ENCODE measurements at places on chromosomes 2 and 18. TPM values are rescaled to one million over a fixed set of nuclear protein-coding genes. Genes with fewer than 3 reads are reported as not detected.
A peak's percentile ranks its signal among the peaks of the same experiment; 100 is the strongest.

TMEM131 gene
- total RNA-seq: 20.0 TPM

GRCh38 chr2:175432021-175432420 is 250.5 kb upstream of the ATP5MC3 start:
- peak; percentile 81 for ATAC-seq

GRCh38 chr18:8703092-8703709 is 2.2 kb upstream of the MTCL1 start:
- ATAC-seq: no peak

GRCh38 chr2:45771261-45771660 is 119.8 kb downstream of the PRKCE start:
- ATAC-seq: peak; percentile 99

GRCh38 chr2:9236045-9236344 is 29.4 kb downstream of the ASAP2 start:
- ATAC-seq: no peak

SERPINB12 gene
- not detected for total RNA-seq

PAX3 gene
- total RNA-seq: 0.76 TPM

DNA sequence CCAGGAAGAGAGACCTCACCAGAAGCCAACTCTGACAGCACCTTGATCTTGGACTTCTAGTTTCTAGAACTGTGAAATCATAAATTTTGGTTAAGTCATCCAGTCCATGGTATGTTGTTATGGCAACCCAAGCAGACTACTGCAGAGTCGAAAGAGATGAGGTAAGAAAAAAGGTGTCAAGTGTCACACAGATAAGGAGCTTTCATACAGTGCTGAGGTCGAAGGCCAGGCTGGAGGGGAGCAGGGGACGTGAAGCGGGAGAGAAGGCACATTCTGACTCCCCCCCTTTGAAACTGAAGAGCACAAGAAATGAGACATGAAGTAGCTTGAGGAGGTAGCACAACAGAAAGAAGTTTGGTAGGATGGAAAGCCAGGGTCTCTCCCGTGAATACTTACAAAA is 110.4 kb downstream of the ALK start:
- ATAC-seq: peak; percentile 57

- no peak for ATAC-seq
These were observed 34.8 kb upstream of the SP5 start for GRCh38 chr2:170680172-170680941.

DNA sequence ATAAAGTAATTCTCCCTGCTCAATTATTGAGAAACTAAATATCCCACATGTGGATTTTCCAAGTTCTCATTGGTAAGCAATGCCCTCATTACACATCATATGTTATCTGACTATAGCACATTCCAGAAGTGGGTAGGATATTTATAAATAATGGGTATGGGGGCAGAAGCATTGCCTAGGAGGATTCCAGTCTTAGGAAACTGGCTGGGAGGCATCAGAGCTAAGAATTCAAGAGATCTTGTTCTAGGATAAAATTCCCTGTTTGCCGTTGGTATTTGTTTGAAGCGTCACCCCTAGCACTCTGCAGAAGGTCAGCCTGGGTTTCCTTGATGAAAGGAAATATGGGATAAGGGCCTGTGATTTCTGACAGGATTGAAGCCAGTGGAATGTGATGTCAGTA is 20.1 kb downstream of the SIX2 start:
- ATAC-seq: no peak

MDH1B gene
- 3.9 TPM for total RNA-seq

HOXD13 gene
- 0.44 TPM for total RNA-seq

DNA sequence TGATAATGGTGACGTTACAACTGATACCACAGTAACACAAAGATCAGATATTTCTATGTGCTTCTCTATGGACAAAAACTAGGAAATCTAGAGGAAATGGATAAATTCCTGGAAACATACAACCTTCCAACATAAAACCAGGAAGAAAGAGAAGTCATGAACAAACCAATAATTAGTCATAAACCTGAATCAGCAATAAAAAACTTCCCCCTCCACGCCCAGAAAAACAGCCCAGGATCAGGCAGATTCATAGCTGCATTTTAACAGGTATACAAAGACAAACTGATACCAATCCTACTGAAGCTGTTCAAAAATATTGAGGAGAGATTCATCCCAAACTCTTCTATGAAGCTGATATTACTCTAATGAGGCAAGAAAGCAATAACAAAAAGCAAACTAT is 1535.2 kb upstream of the LRRTM1 start:
- ATAC-seq: no peak

MALT1 gene
- 8.9 TPM for total RNA-seq

- ATAC-seq: peak; percentile 97
These were observed 28.2 kb downstream of the SDC1 start for GRCh38 chr2:20196657-20197161.

- ATAC-seq: no peak
These were observed 5.8 kb upstream of the ODC1 start for GRCh38 chr2:10453905-10454298.

GRCh38 chr2:209593930-209594329 is 170.1 kb downstream of the MAP2 start:
- ATAC-seq: no peak

DNA sequence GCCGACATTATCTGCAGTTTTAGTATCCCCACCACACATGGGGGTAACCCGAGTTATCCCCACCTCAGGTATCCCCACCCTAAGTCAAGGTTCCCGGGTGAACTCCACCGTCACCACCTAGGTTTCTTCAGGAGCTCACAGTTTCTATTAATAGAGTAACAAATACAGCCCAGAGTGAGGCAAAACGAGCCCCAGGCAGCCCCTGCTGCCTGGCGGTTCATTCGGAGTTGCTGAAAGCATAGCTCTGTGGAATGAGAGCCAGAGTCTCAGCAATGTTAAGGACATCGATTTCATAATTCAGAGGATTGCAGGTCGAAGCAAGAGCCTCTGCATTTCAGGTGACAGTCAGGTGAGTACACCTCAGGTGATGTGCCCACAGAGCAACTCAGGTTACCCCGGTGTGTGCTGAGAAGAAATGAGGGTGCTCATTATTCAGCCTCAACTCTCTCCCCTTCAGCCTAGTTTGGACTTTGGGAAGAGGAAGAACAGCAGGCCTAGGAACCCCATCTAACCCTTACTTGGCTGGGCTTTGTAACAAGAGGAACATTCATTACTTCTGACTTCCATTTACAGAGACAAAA is 10.7 kb downstream of the SATB2 start:
- ATAC-seq: no peak

DNA sequence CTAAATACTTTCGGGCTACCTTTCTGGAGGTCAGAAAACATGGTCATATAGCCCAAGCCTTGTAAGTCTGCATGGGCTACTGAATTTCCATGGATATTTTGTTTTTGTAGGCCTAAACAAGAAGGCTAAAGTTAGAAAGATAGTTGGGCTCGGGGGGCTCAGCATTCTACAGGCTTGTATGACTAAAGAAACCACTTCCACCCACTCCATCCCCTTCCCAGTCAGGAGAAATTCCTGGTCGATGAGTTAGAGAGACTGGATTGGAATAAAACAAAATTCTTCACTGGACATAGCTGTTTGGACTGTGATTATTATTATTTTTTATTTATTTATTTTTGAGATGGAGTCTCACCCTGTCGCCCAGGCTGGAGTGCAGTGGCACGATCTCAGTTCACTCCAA is 539.4 kb upstream of the TNP1 start:
- no peak for ATAC-seq

DNA sequence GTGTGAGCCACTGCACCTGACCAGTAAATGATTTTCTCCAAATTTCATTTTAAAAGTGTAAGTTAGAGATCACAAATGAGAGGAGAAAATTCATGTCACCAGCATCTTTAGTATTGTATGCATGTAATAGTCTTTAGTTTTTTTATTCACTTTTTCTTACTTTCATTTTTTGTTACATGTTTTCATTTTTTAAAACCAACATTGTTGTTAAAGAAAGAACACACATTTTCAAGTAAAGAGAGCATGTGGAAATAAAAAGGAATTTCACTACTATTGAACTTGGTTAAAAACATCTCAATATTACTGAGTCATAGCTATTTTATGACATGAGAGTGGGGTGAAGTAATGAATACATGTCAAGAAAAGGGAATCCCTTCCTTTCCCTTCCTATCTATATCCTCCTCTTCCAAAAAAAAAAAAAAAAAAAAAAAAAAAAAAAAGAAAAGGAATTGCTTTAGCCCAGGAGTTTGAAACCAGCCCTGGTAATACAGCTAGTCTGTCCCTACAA is 29.1 kb upstream of the PMAIP1 start:
- no peak for ATAC-seq

DNA sequence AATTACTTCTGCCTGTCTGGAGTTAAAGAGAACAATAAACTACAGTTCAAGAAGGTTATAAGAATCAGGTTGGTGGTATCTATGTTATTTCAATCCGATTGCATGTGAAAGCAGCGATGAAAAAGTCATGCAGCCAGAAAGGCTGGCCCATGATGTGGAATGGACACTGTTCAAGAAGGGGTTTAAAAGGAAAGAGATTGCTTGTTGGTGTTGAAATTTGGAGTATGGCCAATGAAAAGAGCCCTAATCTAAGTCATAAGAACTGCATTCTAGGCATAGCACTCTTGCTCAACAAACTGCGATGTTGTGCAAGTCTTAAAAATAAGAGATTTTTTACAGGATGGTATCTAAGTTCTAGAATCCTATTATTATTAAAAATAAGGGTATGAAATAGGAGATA is 61.3 kb downstream of the EFEMP1 start:
- ATAC-seq: peak; percentile 81

DNA sequence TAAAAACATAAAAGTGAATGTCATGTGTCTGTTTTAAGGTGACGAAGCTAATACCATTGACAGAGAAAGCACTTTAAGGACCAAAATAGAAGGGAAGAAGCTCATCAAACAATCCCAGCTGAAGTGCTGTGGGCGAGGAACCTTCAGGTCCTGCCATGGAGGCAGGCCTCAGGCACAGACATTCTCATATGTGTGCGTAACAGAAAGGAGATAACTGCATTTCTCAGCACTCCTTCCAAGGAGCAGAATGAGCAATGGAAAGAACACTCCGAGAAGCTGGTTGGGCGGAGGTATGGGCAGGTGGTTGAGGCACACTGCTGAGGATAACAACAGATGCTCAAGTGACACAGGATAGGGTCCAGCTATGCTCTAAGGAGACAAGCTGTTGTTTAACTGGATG is 42.4 kb downstream of the PKDCC start:
- no peak for ATAC-seq

DNA sequence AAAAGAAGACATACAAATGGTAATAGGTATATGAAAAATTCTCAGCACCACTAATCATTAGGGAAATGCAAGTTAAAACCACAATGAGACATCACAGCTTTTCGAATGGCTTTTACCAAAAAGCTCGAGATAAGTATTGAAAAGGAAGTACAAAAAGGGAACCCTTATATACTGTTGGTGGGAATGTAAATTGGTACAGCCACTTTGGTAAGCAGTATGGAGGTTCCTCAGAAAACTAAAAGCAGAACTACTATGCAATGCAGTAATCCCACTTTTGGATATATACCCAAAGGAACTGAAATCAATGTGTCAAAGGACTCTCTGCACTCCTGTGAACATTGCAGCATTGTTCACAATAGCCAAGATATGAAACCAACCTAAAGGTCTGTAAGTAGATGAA is 107.5 kb upstream of the SPATS2L start:
- ATAC-seq: no peak

- ATAC-seq: peak; percentile 96
These were observed 147.7 kb upstream of the DPP10 start for GRCh38 chr2:114294741-114295140.

- peak; percentile 66 for ATAC-seq
These were observed 95.4 kb downstream of the CTAGE1 start for GRCh38 chr18:22322243-22322691.

GRCh38 chr2:54957321-54957999 is 92.8 kb downstream of the RTN4 start:
- no peak for ATAC-seq

RAMP1 gene
- 1.1 TPM for total RNA-seq

- no peak for ATAC-seq
These were observed 1341.8 kb upstream of the NXPH2 start for GRCh38 chr2:140122001-140122400.

GYPC gene
- 53.2 TPM for total RNA-seq

IL1R2 gene
- total RNA-seq: not detected

DNA sequence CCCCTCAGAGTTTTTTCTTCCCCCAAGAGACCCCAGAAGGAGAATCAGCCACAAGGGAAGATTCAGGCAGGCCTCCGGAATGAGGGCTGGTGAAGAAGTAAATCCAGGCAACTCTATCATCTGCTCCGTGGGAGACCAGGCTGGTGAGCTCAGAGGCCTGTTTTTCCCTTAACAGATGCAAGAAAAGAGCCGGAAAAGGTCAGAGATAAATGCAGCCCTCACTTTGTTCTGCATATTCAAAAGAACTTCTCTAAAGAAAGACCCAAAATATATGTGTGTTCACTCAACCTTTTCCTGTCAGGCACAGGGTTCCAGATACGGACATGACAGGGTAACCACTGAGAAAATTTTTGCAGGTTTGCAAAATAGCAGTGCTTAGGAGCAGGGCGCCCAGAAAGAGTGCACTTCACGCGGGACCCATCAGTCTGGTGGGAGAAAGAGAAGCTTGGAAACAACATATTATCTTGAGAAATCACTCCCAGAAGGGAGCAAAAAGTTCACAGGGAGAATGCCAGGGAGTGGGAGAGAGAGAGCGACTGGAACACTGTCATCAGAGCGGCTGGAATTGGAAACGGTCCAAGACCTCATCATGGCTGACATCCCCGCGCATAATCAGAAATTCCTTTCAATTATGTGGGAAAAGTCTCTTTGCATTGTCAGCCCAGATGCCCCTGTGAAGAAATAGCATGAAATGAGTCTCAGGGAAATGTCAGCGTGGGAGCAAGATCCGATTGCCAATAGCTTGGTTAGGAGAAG is 244.8 kb upstream of the SLC14A2 start:
- peak; percentile 57 for ATAC-seq

- no peak for ATAC-seq
These were observed 243.6 kb downstream of the ZNF407 start for GRCh38 chr18:74841248-74841647.

- ATAC-seq: no peak
These were observed 1.4 kb downstream of the PRKD3 start for GRCh38 chr2:37323176-37323780.

DNA sequence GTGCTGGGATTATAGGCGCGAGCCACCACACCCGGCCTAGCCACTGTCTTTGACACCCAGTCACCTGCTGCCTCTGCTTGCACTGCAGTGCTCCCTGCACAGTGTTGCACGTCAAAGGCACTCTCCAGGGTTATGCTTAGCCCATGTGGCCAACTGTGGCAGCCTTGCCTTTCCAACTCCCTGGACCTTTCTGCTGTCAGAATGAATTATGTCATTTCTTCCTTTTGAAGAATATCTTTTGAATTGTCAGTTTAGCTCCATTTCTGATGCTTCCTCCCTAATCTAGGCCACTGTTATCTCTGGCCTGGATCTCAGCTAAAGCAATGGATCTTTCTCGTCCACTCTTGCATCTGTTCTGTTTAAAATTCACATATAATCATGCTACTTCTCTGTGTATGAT is 29.3 kb upstream of the LRRTM1 start:
- no peak for ATAC-seq

DNA sequence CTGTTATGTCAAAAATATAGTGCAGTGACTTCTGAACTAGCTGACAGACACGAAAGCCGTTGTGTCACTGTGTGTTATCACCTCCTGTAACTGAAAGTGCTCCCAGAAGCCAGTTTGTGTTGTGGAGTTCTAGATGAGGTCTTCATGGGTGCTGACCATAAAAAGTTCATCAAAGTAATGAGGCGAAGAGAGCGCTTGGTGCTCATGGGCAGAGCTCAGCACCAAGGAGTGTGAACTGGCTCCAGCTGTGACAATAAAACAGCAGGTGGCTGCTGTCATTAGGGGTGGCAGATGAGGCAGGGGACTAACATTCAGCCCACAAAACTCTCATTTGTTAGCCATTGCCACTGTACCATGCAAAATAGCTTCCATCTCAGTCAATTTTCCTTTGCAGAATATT is 151.1 kb downstream of the ZNF407 start:
- no peak for ATAC-seq

- peak; percentile 41 for ATAC-seq
These were observed 6.0 kb downstream of the ITM2C start for GRCh38 chr2:230870544-230871360.

All from motor neuron (in vitro differentiated cells).